ENCODE measurements at places on chromosomes 12 and 14.

GRCh38 chr14:24439830-24440605 is 2.6 kb downstream of the SDR39U1 start:
- no peak for DNase-seq

GRCh38 chr14:104232070-104232484 is 93.7 kb downstream of the KIF26A start:
- no peak for DNase-seq

DNA sequence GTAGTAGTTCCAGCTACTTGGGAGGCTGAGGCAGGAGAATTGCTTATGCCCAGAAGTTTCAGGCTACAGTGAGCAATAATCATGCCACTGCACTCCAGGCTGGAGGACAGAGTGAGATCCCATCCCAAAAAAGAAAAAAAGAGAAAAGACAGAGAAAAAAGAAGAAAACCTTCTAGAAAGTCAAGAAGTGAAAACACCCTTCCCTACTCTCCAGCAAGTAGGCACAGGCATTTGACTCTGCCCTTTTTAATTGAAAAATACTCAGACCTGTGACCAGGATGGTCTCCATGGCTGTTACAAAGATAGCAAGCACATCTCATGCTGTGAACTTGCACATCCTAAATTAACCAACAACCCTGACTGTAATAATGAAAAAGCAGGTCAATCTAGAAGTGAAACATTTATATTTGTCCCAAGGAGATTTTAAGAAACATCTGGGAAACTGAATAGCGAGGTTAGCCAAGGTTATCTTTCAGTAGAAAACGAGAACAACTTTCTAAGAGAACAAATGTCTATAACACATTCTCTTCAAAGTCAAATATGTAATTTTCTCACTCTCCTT is 2.0 kb downstream of the TMTC1 start:
- no peak for DNase-seq

- peak; percentile 28 for DNase-seq
Measured at GRCh38 chr12:105705765-105706164, 375.3 kb downstream of the C12orf75 start.

GRCh38 chr14:31703056-31703455 is 141.9 kb downstream of the NUBPL start:
- DNase-seq, result no peak

GRCh38 chr12:80565271-80565670 is 121.2 kb downstream of the PTPRQ start:
- no peak for DNase-seq

- no peak for DNase-seq
Measured at GRCh38 chr14:52793061-52793460, 1.7 kb upstream of the GNPNAT1 start.

DNA sequence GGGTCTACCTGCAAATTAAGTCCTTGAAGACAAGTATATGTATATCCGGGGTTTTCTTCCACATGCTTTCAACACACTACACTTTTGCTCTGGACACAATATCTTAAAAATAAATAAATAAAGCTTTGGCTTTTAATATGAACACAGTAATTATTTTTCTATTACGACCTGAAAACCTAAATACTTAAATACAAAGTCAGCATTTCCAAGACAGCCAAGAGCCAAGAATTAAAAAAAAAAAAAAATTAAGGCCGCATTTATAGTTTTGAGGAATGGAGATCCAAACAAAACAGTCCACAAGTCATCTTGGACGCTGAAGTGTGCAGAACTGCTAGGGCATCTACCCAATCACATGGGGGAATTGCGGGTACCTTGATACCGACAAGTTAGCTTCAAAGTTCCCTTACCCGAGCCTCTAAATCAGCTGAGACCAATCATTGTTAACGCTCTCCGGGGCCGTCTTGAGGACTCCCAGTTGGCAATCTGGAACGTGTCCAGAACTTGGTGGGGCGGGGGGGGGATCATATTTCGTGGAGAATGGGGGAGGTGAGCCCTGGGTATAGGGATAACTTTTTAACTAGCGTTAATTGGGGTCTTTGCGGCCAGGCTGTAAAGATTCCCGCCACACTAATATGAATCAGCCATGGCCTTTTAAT is 731 bp upstream of the PCNX4 start:
- peak; percentile 86 for DNase-seq

DNA sequence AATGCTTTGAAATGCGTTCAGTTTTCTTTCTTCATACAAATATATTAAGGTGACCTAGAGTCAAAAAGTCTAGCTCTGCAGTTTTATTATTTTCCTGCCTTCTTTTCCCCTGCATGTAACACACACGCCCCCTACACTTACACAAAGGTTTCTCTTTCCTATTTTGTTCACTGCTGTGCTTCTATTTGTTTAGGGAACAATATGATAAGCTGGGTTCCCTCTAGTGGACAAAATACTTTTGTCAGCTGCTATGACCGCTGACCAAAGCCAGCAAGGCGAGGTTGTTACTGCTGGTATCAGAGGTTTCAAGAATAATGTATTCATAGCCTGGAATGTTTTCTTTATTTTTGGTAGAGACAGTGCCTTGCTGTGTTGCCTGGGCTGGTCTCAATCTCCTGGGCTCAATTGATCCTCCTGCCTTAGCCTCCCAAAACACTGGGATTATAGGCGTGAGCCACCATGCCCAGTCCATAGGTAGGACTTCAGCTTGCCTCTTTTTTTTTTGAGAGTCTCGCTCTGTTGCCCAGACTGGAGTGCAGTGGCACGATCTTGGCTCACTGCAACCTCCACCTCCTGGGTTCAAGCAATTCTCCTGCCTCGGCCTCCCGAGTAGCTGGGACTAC is 33.4 kb downstream of the FNTB start:
- peak; percentile 84 for DNase-seq

- no peak for DNase-seq
Measured at GRCh38 chr12:82723093-82723492, 36.4 kb downstream of the TMTC2 start.

- DNase-seq, result no peak
Measured at GRCh38 chr12:27585739-27586265, 61.8 kb downstream of the PPFIBP1 start.

DNA sequence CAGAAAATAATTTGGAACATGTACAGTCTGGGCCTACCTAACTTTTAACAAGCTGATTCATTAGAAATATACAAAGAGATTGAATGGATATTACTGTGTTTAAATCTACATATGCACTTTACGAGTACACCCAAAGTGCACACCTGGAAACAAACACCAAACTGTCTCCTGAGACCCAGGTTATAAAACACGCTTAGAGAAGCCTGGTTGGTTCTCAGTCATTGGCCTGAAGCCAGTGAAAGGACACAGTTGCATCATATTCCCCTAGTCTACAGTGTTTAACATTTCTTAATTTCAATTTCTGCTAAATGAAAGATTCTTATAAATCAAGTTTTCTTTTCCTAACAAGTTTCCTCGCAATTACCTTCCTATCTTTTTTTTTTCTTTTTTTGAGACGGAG is 209.5 kb downstream of the FBXL14 start:
- DNase-seq, result no peak
